Articular chondrocyte of knee joint (primary cell): ENCODE measurements at places on chromosomes 16 and 17. TPM values are rescaled to one million over a fixed set of nuclear protein-coding genes. Genes with fewer than 3 reads are reported as not detected.

The CBX2 gene
- total RNA-seq = 0.22 and 0.26 TPM in 2 replicates

The EXOC3L1 gene
- total RNA-seq = not detected in 2 replicates

The P2RX1 gene
- total RNA-seq = under 0.01 TPM in 1 of 2 replicates, not detected in the other

The TMEM231 gene
- total RNA-seq = 13.2 and 13.7 TPM in 2 replicates

The PSMD11 gene
- total RNA-seq = 84.0 and 89.1 TPM in 2 replicates

The HBQ1 gene
- total RNA-seq = not detected in 2 replicates

The XAF1 gene
- total RNA-seq = 19.2 and 33.4 TPM in 2 replicates
